ENCODE measurements at places on chromosomes 4 and X.
A peak's percentile ranks its signal among the peaks of the same experiment; 100 is the strongest.

DNA sequence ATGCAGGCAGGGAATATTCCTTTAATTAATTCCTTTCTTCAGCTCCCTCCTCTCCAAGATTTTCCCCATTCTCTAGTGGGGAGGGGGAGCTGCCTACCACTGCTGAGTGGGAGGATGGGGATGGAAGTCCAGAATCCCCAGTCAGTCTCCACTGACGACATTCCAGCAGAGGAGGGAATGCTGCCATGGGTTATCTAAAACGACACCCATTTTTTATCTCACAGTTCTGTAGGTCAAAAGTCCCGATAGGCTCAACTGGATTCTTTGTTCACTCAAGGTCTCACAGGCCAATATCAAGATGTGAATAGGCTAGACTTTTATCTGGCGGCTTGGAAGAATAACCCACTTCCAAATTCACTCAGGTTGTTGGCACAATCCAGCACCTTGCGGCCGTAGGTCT, 64.4 kb downstream of the SH3KBP1 start:
- no peak for DNase-seq

- DNase-seq = no peak
Measured at GRCh38 chr4:83216959-83217683, 67.5 kb downstream of the COQ2 start.

DNA sequence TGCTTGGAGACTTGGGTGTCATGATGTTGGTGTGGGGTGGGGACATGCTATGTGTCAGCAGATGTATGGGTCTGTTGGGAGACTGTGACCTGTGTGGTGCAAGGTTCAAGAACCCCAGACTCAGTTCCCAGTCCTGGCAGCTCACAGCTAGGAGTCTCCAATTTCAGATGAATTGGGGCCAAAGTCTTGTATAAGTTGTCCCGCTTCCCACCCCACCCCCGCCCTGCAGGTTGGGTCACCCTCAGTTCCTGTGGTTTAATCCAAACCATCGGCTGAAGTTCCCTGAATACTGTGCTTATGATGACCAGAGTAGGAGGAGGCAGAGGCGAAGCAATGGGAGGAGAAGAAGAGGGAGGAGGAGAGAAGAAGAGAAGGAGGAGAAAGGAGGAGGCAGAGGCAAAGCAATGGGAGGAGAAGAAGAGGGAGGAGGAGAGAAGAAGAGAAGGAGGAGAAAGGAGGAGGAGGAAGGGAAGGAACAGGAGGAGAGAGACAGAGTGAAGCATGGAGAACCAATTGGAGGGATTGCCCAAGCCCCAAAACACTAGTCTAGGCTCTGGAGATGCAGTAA, 112.6 kb downstream of the EFNB1 start:
- DNase-seq = no peak

GRCh38 chrX:123331349-123331748, 147.3 kb downstream of the GRIA3 start:
- DNase-seq = no peak

DNA sequence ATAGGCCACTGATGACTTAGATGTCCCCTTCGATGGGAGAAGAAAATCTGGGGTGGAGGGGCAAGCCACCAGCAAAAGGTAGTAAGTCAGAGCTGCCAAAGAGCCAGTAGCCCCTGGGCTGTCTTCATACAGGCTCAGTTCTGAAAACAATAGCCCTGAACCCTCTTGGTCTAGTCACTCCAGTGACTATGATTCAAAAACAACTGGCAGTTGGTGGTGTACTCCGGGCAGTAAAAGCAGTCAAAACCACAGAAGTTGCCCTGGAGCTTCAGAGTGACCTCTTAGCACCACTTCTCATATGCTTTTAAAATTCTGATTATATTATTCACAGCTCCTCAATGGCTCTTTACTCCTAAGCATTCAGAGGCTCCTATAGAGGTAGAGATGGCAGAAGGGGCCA, 164.3 kb upstream of the MAMLD1 start:
- no peak for DNase-seq

GRCh38 chr4:52016981-52017380, 3.2 kb downstream of the LRRC66 start:
- no peak for DNase-seq

- DNase-seq = no peak
Measured at GRCh38 chr4:86529436-86529835, 64.7 kb upstream of the PTPN13 start.

DNA sequence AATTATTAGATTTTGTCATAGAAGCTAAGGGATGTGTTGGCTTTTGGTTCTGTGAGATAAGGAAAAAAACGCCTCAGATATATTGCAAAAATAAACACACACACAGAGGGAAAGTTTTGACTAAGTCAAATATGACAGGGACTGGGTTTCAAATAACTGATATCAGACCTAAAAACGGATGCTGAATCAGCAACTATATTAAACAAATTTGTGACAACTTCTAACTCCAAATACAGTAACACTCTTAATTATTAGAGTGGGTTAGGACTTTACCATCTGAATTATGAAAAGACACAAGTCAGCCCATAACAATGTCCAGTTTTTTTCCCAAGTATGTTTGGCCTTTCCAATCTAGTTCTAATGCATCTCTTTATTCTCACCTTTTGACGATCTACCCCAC, 2693.1 kb downstream of the ARAP2 start:
- DNase-seq = no peak

- no peak for DNase-seq
Measured at GRCh38 chr4:95086551-95086950, 328.8 kb downstream of the BMPR1B start.

DNA sequence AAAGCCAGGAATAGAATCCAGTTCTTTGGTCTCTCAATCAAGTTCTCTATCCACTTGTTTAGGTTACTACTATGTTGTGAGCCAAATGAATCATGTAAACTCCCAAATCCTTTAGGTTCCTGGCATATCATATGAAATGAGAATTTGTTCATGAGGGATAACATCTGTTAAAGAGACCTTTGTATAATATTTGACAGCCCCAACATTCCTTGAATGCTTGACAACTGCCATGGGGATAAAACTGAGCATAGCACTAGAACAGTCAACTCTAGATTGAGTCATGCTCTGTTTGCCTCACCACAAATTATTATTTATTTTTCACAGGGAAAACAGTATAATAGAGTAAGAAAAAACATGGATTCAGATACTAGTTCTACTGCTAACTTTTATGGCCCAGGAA, 93.3 kb downstream of the NAA11 start:
- DNase-seq = no peak

DNA sequence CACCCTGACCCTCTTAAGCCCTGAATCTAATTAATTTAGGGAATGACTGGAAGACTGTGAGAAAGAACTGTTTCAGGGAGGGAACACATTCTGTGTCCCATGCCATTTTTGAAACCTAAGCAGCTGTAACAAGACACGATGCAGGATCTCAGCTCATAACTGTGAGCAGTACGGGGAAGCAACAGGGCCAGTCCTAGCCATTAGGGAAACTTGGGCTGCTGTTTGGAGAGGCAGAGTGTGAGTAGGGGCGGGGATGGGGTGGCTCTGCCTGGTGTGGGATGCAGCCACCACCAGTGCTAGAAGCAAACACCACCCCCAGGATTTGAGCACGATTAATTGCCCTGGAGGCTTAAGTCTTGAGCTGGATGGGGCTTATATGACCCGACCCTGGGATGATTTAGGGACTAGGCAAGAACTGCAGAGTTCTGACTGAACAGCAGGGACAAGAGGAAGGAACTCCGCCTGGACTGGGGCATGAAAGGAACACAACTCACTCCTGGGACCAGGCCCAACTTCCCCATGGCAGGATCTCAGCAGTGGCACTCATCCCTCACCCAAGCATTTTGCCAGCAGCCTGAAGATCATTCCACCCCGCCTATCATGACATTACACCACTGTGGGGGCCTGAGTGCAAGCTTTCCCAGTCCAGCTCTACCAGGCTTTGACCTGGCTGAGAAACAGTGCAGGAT, 43.1 kb downstream of the ATRX start:
- DNase-seq = no peak

- no peak for DNase-seq
Measured at GRCh38 chr4:8909548-8909947, 37.9 kb upstream of the HMX1 start.

GRCh38 chrX:100698551-100698950, 33.4 kb downstream of the SYTL4 start:
- no peak for DNase-seq

GRCh38 chr4:79906303-79906702, 166.7 kb downstream of the ANTXR2 start:
- DNase-seq = no peak

DNA sequence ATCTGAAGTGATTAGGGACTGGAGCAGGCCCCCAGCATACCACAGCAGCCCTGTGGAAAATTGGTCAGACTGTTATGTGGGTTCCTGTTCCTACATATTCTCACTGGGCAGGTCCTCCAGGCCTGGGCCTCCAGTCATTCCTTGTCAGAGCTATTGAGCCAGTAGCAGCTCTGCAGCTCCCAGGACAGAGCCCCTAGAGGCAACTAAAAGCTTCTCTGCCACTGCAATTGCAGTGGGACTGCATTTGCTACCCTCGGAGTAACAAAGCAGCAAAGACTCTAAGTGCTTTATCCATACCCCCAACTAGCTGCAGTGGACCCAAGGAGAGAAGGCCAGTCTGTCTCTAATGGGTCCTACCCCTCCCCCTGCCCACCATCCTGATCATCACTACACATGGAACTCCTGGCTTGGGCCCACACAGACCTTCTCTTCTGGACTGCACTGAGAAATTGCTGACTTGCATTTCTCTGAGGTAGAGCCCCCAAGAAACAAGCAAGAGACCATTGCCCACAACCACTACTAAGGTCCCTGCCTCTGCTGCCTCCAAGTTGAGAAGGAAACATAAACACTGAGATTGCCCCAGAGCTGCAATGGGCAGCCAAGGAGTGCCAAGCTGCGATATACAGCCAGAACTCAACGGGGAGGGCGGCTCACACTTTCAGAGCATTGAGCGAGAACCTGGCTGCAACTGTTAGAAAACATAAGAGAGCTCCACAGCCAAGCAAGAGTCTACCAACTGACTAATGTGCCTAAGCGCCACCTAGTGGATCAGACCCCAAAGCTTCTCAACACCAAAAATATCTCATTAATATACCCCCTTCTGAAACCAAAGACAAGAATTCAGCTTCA, 738.7 kb upstream of the NDST4 start:
- DNase-seq = peak; percentile 13

DNA sequence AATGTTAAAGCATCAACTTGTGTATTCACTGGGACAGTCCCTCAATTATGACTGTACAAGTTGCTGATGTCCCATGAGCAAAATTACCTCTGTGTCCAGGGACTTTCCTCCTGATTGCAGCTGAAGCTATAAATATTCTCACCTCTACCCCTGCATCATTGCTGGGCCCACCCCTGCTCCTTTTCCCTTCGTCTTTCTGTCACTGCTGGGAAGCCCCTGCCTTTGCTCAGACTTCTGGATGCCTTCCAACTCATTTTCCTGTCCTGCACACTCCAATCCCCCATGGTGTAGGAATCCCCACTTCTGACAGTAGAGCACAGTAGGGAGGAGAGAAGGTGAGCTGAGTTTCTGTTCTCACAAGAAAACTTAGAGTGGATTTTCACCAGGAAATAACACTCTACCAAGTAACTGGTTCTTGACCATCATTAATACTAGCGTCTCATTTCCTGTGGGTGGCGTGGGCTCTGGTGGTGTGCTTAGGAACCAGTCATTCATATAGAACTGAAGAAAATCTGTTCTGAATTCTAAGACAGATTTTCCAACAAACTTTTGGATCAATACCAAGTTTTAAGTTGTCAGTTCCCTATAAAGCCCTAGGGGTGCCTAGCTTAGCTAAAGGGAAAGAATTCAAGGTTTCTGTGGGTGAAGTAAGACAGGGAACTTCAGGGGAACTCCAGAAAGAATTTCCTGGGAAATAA, 136.2 kb upstream of the MED14 start:
- DNase-seq = no peak

GRCh38 chr4:25861280-25861950, 1.4 kb downstream of the SEL1L3 start:
- DNase-seq = no peak

DNA sequence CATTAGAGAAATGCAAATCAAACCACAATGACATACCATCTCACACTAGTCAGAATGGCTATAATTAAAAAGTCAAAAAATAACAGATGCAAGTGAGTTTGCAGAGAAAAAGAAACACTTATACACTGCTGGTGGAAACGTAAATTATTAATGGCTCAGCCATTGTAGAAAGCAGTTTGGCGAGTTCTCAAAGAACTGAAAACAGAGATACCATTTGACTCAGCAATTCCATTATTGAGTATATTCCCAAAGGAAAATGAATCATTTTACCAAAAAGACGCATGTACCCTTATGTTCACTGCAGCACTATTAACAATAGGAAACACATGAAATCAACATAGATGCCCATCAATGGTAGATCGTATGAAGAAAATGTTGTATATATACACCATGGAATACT, 75.0 kb downstream of the NAA11 start:
- no peak for DNase-seq

- DNase-seq = no peak
Measured at GRCh38 chrX:50372966-50373365, 97.7 kb downstream of the DGKK start.

GRCh38 chrX:123311486-123311885, 127.4 kb downstream of the GRIA3 start:
- no peak for DNase-seq

- no peak for DNase-seq
Measured at GRCh38 chrX:150234126-150234525, 129.0 kb upstream of the MAMLD1 start.

DNA sequence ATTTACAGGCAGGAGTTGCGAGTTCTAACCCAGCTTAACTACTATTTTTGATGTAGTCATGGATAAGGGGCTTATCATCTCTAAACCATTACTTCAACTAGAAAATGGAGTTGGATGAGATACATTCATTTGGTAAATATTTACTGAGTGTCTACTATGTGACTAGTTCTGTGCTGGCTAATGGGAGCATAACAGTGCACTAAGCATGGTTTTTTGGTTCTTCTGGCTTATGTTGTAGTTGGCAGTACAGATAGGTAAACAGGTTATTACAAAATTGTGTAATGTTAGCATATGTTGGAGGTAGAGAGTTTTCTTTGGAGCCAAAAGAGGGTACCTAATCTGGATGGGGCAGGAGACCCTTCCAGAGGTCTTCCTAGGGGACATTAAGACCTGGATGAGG, 25.8 kb upstream of the PI4K2B start:
- DNase-seq = no peak

GRCh38 chrX:44291468-44292092, 51.9 kb downstream of the EFHC2 start:
- DNase-seq = no peak
